Dermis blood vessel endothelial cell (primary cell): ENCODE measurements at places on chromosomes 7 and 10. TPM values are rescaled to one million over a fixed set of nuclear protein-coding genes. Genes with fewer than 3 reads are reported as not detected.

CDHR1 gene
- total RNA-seq: 0.68 and 2.3 TPM in 2 replicates

GPR37 gene
- total RNA-seq: 0.14 and 0.17 TPM in 2 replicates

HECW1 gene
- not detected in 2 replicates for total RNA-seq

LRGUK gene
- 0.05 and 0.17 TPM in 2 replicates for total RNA-seq

TRIL gene
- 24.7 and 27.5 TPM in 2 replicates for total RNA-seq

VPS37D gene
- total RNA-seq: 2.5 and 5.4 TPM in 2 replicates

ANKRD61 gene
- 0.14 TPM in 1 of 2 replicates, not detected in the other for total RNA-seq

MYOF gene
- total RNA-seq: 190 and 467 TPM in 2 replicates

SERPINE1 gene
- 289 and 399 TPM in 2 replicates for total RNA-seq

SUN3 gene
- total RNA-seq: not detected in 2 replicates

PCBD1 gene
- 57.3 and 93.5 TPM in 2 replicates for total RNA-seq

SORCS1 gene
- total RNA-seq: not detected in 2 replicates

TUBB8 gene
- total RNA-seq: 0.09 TPM in 1 of 2 replicates, not detected in the other

KCNIP2 gene
- total RNA-seq: 0.85 TPM in 1 of 2 replicates, not detected in the other

FGFR2 gene
- total RNA-seq: 0.42 and 1.7 TPM in 2 replicates

SNX10 gene
- total RNA-seq: 8.4 and 9.4 TPM in 2 replicates

PNLIP gene
- not detected in 2 replicates for total RNA-seq

NEUROD6 gene
- total RNA-seq: not detected in 2 replicates

KIF11 gene
- total RNA-seq: 8.8 and 41.7 TPM in 2 replicates

TSPAN33 gene
- 0.19 TPM in 1 of 2 replicates, not detected in the other for total RNA-seq

RSPH10B gene
- 1.0 and 1.3 TPM in 2 replicates for total RNA-seq

STAMBPL1 gene
- 1.0 and 1.4 TPM in 2 replicates for total RNA-seq

SLC13A1 gene
- not detected in 2 replicates for total RNA-seq

ZNF736 gene
- 8.7 and 11.2 TPM in 2 replicates for total RNA-seq

SPDYE9 gene
- not detected in 2 replicates for total RNA-seq

PLEKHS1 gene
- total RNA-seq: not detected in 2 replicates

CTNNA3 gene
- under 0.01 TPM in 1 of 2 replicates, not detected in the other for total RNA-seq

CNPY1 gene
- not detected in 2 replicates for total RNA-seq
